ENCODE measurements at places on chromosomes 2 and 18. TPM values are rescaled to one million over a fixed set of nuclear protein-coding genes. Genes with fewer than 3 reads are reported as not detected.

GRCh38 chr2:85600951-85601770, 1.3 kb downstream of the TMEM150A start:
- no peak for DNase-seq

GRCh38 chr18:75170022-75170789, 38.7 kb downstream of the PTGR3 start:
- DNase-seq, result no peak

FAM117B gene
- total RNA-seq, result 17.1 TPM

DNA sequence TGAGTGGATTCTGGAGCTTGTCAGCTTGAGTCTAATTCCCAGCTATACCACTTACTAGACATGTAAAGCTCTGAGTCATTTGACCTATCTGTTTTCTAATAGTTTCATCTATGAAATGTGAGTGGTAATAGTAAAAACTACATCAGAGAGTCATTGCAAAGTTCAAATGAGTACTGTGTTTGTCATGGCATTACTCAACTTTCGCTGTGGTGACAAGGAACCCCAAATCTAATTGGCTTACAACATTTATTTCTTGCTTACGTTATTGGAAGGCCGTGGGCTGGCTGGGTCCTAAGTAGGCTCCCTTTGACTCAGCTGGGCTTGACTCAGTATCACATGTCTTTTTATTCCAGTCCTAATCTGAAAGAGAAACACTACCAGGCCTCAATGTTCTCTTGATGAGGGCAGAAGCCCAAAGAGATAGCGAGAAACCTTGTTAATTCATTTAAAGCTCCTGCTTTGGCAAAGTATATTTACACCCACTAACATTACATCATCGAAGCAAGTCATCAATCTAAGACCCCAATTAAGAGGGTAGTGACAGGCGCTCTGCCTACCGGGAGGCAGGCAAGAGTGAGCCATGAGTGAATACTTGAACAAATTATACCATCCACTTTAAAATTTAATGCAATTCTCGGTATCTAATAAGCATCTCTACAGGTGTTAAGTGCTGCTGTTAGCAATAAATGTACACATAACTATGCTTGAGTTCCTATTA, 431.8 kb upstream of the SPHKAP start:
- DNase-seq, result no peak

FOXD4L1 gene
- 0.52 TPM for total RNA-seq

GRCh38 chr2:42368817-42369531, 8.0 kb upstream of the COX7A2L start:
- DNase-seq, result no peak

DNA sequence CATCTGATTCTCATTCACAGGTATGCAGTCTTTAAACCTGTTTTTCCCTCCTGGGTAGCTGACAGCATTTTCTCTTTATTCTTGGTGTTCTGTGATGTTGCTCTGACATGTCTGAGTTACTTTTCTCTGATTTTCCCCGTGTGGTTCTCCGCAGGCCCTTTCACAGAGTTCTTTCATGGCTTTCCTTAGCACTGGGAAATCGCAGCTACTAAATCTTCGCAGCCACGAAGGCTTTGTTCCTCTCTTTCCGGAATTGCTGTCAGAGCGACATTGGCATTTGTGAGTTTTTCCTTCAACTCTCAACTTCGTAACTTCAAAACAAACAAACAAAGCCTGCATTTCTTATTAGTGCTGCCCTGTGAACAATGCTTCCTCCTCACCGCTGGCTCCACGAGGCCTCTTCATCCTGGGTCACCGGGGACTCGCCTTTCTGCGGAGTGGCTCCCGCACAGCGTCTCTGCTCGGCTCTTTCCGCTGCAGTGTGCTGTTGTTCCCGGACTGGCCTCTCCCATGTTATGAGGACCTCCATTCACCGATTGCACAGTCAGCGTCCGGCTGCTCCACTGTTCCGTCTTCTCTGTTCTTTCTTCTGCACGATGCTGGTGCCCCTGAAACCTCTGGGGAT, 16.1 kb downstream of the COLEC11 start:
- no peak for DNase-seq

Measured in body of pancreas (tissue), 4 donors.